Stimulated activated CD4-positive, alpha-beta T cell treated with anti-CD3 and anti-CD28 coated beads, TNF-alpha, amount 100 ng/mL, for 24 hours (primary cell): ENCODE measurements at places on chromosomes 5 and 9.

GRCh38 chr9:86983620-86984259 is 36.4 kb upstream of the GAS1 start:
- DNase-seq, result no peak

- no peak for DNase-seq
These were observed 56.0 kb upstream of the HMHB1 start for GRCh38 chr5:143755966-143756365.

- no peak for DNase-seq
These were observed 206.0 kb upstream of the WWC1 start for GRCh38 chr5:168085261-168086031.

- DNase-seq, result no peak
These were observed 1359.4 kb downstream of the EFNA5 start for GRCh38 chr5:106311230-106311915.

- no peak for DNase-seq
These were observed 9.0 kb downstream of the CD274 start for GRCh38 chr9:5459289-5459829.

- DNase-seq, result no peak
These were observed 99.3 kb upstream of the LHFPL2 start for GRCh38 chr5:78747705-78748359.

DNA sequence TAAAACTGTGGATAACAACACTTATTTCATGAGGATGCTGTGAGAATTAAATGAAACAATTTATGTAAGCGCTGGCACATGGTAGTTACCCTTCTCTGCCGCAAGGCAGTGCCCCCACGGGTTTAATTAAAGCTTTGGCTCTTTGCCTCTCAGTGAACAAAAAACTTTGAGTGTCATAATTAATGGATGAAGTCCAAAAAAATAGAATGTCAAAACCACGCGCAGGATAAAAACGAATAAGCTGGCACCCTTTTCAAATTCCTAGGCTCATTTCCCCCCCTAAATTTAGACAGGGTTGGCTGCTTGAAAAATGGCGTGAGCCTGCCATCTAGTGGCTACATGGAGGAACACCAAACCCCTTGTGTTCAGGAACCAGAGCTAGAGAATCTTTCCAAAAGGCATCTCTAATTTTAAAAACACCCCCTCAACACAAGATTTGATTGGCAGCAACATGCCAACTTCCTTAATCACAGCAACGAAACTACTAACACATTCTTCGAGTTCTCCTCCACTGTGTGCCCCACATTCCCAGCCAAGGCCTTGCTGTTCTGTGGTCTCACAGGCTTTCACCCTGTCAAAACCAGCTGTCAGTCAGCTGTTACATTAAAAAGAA is 29.0 kb upstream of the CCNG1 start:
- peak; percentile 36 for DNase-seq
